ENCODE measurements at places on chromosomes 11 and 22.
A peak's percentile ranks its signal among the peaks of the same experiment; 100 is the strongest.

GRCh38 chr11:88341522-88342251 is 4.2 kb upstream of the CTSC start:
- DNase-seq, result no peak

- DNase-seq, result no peak
These were observed 10.7 kb upstream of the NLRP6 start for GRCh38 chr11:267491-267994.

- peak; percentile 32 for DNase-seq
These were observed 43.2 kb downstream of the NEU3 start for GRCh38 chr11:75031771-75032549.

GRCh38 chr11:8229299-8230177 is 34.1 kb downstream of the LMO1 start:
- no peak for DNase-seq

DNA sequence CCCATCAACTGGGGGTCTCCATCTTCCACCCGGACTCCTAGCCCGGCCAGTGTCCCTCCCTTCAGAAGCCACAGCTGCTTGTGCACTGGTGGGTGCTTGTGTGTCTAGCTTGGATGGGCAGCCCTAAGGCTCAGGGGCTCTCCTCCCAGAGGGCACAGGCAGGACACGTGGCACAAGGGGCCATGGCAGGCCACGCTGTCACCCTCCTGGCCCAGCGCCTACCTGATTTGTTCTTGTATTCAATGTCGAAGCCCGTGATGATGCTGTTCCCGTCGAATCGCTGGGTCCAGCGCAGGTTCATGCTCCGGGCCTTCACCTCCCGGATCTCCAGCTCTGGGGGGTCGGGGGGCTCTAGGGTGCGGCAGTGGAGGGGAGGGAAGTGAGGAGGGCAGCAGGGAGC is 152.6 kb downstream of the CEP164 start:
- no peak for DNase-seq

DNA sequence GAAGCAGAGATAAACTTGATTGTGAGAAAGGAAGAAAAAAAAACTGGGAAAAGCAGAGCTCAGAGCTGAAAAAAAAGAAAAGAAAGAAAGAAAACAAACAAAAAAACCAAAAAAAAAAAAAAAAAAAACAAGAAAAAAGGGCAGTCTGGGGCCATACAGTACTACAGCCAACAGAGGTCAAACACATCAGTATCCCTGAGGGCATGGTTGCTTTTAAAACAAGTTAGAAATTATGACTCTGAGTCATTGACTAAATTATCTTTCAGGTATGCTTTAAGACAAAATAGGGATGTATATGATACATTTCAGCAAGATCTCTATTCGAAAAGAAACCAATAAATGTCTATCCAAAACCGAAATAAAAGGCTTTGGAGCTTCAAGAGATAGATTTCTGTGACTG is 37.1 kb upstream of the TLCD5 start:
- no peak for DNase-seq

DNA sequence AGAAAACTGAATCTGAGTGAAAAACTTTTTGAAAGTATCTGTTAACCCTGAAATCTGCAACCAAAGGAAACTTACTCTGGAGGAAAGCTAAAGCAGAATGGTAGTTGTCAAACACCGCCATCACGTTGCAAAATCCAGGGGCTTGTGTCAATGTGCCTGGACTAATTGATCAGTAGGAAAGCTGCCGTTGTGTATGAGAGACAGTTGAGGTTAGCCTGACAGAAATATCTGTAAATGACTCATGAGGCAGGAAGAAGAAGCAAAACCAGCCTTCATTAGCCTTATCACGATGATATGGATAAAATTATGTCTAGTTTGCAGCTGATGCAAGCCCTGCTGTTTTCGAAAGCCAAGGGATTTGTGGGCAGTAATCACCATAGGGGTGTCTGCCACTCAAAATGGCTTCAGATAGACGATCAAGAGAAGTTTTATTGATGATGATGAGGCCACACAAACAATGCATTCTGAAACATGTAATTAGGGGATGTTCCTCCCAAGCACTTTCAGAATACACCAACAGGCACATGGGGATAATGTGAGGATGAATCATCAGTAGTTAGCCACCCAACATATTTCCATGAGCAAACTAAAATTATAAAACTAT is 8.9 kb downstream of the SCGB1A1 start:
- DNase-seq, result no peak

DNA sequence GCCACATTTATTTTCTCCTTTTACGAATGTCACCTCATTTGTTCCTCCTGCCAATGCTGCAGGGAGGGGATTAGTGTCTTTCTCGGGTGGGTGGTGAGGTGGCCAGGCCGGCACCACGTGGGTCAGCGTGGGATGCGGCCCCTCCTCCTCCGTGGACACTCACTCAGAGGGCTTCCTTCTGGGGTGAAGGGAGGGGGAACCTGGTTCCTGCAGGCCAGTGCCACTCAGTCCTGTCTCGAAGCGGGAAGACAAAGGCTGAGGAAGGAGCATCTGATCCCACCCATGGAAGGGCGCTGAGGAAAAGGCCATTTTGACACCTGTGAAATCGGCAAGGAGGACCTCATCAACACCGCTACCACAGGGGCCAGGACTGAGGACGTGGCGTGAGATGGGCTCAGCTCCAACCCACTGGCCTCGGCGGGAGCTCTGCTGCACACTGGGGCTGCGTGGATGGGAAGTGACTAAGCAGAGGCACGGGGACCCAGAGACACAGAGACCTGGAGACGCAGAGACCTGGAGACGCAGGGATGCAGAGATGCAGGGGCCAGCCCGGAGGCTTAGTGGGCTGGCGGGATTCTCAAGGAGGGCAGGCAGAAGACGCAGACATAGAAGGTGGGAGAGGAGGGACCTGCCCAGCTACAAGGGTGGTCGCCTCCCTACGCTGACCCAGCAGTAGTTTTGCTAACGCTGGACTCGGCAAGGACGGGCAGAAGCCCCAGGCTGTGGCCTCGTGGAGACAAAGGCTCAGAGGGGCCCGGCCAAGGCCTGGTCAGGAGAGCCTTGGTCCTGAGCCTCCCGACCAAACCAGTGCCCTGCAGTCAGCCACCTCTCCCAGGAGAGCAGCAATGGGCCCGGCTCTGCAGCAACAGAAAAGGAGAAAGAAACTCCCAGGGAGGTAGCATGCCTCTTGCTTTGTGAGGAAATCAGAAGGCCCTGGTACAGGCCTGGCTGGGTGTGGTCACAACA is 1071.2 kb downstream of the BRD1 start:
- no peak for DNase-seq

DNA sequence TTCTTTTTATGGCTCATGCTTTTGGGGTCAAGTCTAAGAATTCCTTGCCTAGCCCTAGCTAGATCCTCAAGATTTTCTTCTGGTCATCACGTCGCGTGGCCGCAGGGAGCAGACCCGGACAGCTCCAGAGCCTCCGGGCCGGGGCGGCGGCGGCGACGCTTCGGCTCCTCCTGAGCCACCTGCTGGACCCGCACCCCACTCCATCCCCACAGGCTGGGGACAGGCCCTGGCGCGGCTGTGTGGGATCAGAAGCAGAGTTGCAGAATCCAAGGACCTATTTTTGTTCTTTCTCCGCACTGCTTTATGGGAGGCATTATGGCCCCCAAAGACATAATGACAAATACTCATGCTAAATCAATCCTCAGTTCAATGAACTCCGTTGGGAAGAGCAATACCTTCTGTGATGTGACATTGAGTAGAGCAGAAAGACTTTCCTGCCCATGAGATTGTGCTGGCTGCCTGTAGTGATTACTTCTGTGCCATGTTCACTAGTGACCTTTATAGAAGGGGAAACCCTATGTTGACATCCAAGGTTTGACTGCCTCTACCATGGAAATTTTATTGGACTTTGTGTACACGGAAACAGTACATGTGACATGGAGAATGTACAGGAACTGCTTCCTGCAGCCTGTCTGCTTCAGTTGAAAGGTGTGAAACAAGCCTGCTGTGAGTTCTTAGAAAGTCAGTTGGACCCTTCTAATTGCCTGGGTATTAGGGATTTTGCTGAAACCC is 12.4 kb upstream of the SCARF2 start:
- DNase-seq, result no peak

- DNase-seq, result no peak
These were observed at the start of gene CHRM4 for GRCh38 chr11:46391578-46392420. Gene CHRM4 (minus strand): TSS chr11:46391776. CDS start chr11:46386557, 5,219 bp downstream.

DNA sequence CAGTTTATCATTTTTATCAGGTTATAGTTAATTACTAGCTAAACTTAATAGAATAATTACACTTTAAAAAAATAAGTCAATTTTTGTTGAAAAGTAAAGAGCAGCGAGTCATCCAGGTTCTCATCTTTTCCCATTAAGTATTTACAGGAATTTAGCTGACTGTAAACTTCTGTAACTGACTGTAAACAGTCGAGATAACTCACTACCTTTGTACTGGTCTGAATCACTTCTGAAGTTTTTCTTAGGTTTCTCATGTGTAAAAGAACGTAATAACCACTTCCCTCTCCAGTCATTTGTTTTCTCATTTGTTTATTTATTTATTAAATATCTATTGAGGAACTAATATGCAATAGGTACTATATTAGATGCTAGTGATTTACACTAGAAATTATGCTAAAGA is 270.8 kb downstream of the DYNC2H1 start:
- DNase-seq, result no peak

DNA sequence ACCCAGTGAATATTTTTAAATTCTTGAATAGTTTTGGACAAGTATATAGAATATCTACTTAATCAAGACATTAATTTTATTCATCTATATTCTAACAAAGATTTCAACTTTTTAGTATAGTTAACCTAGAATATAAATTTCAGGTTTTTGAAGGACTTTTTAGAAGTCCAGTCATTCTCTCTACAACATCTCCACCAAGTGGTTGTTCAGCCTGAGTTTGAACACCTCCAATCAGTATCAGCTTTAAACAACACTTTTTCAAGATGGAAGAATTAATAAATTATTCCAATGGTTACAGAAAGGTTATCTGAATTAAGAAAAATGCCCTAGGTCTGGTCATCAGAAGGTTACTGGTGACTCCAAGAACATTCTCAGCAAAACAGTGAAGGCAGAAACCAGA is 31.8 kb downstream of the EIF3M start:
- no peak for DNase-seq

- DNase-seq, result no peak
These were observed 338.6 kb downstream of the TTC28 start for GRCh38 chr22:28341001-28341400.

- no peak for DNase-seq
These were observed 33.6 kb downstream of the USH1C start for GRCh38 chr11:17510507-17511206.
